Cerebellar cortex (tissue), 1 donor: ENCODE measurements at places on chromosomes 16 and 17.
A peak's percentile ranks its signal among the peaks of the same experiment; 100 is the strongest.

- no peak for DNase-seq
Measured at GRCh38 chr17:50498021-50498874, 10.0 kb upstream of the MYCBPAP start.

DNA sequence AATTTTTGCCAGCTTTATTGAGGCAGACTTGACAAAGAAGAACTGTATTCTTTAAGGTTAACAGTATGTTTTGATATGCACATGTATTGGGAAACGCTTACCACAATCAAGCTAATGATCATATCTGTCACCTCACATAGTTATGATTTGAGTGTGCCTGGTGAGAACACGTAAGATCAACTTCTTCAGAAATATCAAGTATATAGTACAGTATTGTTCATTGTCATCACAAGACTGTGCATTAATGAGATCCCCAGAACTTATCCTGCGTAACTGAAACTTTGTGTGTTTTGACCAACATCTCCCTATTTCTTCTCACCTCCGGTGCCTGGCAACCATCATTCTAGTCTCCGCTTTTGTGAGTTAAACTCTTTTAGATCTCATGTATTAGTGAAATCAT lies 756.4 kb upstream of the EEF2KMT start:
- no peak for DNase-seq

DNA sequence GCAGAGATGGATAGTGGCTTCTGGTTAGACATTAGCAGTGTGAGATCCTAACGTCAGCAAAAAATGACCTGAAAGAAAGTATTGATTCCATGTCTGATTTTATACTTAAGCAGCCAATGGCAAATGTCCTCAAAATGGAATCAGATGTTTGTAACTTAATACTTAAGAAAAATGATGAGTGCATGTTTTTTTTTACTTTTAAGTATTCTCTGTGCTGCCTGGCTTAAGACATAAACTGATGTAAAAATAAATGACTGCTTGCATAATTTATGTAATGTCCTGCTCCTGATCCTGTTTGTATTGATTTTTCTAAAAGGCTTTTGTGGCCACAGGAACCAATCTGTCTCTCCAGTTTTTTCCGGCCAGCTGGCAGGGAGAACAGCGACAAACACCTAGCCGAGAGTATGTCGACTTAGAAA lies 7.4 kb downstream of the CBFB start:
- DNase-seq: no peak

DNA sequence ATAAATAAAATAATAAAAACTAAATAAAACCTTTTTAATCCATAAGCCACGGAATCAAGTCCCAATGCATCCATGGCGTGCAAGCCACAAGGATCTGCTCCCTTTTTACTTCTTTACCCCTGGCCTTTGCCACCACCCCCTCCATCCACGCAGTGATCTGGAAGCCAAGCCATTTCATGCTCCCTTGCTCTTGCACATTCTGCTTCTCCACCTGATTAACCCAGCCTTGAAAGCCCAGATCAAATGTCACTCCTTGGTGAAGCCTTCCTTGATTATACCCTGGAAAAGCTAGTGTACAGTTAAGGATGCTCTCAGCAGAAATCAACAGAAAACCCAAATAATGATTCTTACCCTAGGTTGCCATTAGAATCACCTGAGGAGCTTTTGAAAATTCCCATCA lies 9.9 kb downstream of the LRRC3C start:
- DNase-seq: no peak

GRCh38 chr17:60082946-60083471 lies 4.3 kb upstream of the HEATR6 start:
- no peak for DNase-seq

GRCh38 chr17:60077672-60078519 lies 825 bp downstream of the HEATR6 start:
- peak; percentile 27 for DNase-seq

- no peak for DNase-seq
Measured at GRCh38 chr17:14316126-14316832, 15.4 kb downstream of the HS3ST3B1 start.

DNA sequence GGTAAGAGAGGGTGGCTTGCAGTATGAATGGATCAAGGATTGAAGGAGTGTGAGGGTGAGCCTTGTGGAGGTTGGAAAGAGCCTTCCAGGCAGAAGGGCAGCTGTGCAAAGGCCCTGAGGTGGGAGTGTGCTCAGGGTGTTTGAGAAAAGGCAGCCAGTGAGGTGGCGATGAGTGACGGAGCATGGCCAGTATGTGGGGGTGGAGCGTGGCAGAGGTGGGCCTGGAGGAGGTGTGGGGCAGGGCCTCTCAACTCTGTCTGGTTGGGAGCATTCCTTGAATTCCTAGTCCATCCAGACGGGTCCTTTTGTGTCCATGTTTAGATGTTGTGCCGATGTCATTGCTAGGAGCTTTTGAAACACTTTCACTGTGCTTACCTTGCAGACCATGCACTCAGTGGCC lies 51.3 kb downstream of the EPN2 start:
- DNase-seq: no peak

- no peak for DNase-seq
Measured at GRCh38 chr17:17897442-17897841, 60.7 kb upstream of the SREBF1 start.

DNA sequence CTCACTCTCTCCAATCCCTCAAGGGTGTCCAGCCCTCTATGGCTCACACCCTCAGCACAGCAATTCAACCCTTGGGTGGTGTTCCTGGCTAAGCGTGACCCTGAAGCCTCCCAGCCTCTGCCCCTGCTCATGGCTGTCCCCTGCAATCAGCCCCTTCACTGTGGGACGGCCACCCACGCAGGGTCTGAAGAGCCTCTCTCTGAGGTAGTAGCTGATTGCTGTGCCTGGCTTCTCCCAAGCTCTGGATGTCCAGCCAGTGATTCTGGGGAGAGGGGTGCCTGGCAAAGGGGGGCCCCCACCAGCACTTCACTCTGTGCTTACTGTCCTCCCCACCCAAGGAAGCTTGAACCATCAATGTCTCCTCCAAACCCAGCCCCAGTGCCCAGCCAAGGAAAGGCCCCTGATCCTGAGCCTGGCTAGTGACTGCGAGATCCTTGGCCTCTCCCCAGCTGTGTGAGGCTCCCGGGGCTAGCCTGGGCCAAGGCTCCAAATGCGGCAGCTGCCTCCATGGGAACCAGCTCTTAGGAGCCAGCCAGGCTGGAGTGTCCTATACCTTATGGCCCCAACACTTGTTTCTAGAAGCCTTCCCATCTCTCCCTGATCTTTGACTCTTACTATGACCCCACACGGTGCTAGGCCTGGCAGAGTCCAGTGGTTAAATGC lies 9.9 kb downstream of the MTSS2 start:
- DNase-seq: no peak

DNA sequence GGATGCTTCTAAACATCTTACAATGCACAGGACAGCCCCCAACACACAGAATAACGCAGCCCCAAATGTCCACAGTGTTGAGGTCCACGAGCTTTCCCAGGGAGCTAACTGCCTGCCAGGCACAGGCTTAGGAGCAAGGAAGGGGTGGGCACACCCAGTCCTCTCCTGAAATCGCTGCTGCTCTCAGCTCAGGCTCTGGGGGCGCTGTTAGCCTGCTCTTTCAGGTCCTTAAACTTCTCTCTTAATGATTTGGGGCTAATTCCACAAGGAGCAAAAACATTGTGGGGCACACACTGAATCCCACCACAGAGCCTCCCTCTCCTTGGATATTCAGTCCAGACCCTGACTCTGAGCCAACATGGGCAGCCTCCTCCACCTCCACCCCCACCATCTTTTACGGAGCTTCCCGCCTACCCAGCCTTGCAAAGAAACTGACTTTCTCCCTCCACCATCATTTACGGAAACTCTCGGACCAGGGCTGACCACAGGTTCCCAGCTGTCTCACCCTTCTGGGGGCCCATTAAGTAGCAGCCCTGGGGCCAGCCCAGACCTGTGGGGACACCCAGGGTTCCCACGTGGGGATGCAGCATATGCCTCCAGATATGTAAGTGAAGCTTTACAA lies 1.1 kb downstream of the CD300H start:
- DNase-seq: peak; percentile 68

- DNase-seq: peak; percentile 24
Measured at GRCh38 chr16:8063159-8063558, 527.2 kb downstream of the TMEM114 start.

DNA sequence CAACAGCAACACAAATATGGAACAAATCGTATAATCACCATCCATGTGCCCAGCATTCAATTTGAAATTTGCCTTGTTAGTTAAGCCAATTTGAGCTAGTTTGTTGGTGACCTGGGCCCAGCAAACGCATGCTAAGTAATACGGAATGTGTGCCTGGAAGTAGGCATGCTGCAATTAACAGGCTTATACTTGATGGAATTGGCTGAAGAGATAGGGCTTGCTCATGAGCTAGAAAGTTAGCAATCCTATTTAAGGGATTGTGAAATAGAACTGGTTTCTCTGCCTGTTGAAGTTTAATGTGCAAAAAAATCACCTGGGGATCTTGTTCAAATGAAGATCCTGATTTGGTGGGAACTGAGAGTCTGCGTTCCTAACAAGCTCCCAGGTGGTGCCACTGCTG lies 8.5 kb upstream of the LPO start:
- DNase-seq: no peak

DNA sequence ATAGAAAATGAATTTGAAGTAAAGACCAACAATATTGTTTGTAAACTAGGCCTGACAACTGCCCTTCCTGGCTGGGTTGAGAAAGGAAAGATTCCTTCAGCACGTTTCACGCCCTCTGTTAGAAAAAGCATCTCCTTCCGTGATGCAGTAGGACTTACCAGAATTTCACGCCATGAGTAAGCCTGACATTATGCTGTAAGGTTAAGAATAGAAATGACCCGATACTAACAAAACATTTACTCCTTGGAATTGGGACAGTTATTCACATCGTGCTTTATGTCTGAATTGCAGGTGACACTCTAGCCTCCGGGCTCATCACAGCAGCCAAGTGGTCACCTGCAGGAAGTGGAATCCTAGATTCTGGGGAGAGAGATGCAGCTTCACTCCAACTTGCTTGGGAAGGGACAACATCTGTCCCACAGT lies 17.5 kb downstream of the MARCHF10 start:
- no peak for DNase-seq

DNA sequence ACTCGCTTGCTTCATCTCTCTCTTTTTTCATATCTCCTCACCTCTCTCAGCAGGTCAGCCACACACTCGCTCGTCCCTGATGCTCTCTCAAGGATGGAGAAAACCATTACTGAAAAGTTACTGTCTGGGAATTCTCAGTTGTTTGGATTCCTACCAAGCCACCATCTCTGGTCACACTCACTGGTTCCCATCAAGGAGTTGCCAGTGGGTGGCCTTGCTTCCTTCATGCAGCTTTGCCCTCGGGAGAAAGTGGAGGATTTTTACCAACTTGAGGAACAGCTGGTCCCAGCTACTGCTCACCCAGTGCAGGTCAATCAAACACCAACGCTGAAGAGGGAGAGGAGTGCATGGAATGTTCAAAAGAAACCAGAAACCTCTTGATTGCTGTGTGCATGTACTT lies 25.3 kb downstream of the MEOX1 start:
- DNase-seq: no peak

- peak; percentile 92 for DNase-seq
Measured at GRCh38 chr17:39153599-39154051, 2.2 kb upstream of the PLXDC1 start.

GRCh38 chr16:57514791-57515600 lies 21.4 kb downstream of the CCDC102A start:
- no peak for DNase-seq

- no peak for DNase-seq
Measured at GRCh38 chr16:1037394-1038257, 34.9 kb upstream of the SSTR5 start.

- no peak for DNase-seq
Measured at GRCh38 chr16:70151391-70151790, 22.2 kb upstream of the CLEC18C start.

- DNase-seq: no peak
Measured at GRCh38 chr17:34067011-34067410, 188.1 kb upstream of the CCL2 start.

GRCh38 chr16:69763599-69763942 lies 1.4 kb downstream of the WWP2 start:
- DNase-seq: no peak

DNA sequence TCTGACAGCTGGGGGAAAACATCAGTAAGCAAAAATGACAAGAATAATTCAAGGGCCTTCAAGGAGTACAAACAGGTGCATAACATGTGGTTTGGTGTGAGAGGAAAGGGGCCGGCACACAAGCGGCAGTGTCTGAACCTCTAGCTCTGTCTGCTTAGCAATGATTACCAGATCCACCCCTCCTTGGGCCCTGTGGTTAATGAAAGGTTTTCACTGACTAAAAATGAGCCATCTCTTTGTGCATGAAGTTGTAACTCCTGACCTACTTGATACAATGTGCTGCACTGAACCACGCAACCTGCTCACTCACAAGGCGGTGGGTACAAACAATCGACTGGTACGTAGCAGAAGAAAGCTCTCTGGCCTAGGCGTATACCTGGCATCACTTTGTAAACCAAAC lies 15.1 kb downstream of the FAM117A start:
- DNase-seq: no peak

DNA sequence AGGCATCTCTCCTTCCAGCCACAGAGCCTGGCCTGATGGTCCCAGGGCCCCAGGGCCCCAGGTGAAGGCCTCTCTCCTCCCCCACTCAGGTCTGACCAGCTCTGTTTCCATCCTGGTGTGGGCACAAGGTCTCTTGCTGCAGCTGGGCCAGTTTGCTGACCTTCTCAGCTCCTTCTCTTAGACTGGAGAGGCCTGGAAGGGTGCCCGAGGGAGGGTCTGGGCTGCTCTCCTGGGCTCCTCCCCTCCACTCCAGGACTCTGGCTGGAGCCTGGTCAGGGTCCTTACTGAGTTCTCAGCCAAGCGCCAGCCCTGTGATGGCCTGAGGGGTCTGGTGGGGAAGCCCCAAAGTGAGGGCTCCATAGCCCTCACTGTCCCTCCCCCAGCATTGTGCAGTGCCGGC lies 12.4 kb downstream of the SOCS3 start:
- no peak for DNase-seq

DNA sequence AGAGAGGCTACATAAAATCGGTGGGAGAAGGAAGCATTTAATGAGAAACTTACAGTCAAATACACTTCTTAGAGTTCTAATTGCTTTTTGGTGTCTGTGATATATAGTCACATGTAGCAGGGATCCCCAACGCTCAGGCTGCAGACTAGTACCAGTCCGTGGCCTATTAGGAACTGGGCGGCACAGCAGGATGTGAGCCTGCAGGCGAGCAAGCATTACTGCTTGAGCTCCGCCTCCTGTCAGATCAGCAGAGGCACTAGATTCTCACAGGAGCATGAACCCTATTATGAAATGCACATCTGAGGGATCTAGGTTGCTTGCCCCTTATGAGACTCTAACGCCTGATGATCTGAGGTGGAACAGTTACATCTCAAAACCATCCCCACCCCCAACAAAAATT lies 158.5 kb downstream of the TANC2 start:
- DNase-seq: no peak
